Stimulated activated CD8-positive, alpha-beta memory T cell treated with anti-CD3 and anti-CD28 coated beads, Interleukin-12 subunit alpha, Interleukin-12 subunit beta, amount 100 ng/mL, for 1 hour (primary cell): ENCODE measurements at places on chromosomes 1 and 21.
A peak's percentile ranks its signal among the peaks of the same experiment; 100 is the strongest.

DNA sequence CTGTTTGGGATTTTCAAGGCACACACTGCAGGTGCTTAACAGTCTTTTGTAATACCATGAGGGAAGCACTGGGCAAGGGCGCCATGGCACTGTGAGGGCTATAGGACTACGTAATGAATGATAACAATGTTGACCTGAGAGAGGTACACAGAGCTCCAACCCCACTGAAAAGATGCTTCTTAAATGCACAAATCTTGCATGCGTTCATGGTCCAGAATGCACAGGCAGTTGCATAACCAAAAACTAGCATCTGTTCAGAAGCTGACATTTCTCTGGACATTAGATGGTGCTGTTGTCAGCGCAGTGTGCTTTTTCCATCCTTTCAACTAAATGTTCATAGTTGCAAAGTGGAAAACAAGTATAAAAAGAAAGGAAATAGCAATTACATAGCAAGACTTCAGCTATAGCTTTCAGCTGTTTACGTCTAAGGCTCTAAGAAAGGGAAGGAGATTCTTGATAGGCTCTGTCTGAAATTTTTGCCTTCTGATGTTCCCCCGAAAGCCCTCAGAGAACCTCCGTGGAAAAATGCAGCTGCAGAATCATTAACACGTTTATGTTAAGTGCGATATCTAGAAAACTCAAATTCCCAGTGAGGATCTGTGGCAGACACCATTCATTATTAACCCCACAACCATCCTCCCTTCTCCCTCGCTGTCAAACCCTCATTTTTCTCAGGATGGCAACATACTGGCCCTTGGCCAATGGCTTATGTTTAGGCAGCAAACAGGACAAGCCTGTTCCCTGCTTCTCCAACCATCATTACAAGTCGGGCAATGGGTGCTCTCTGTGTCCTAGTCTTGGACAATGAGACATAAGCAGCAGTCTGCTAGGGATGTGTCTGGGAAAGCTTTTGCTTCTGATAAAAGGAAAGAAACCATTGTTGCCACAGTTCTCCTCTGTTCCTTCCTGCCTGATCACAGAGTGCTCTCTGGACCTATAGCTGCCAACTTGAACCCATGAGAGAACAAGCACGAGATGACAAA, 8.2 kb upstream of the TARBP1 start:
- no peak for DNase-seq

DNA sequence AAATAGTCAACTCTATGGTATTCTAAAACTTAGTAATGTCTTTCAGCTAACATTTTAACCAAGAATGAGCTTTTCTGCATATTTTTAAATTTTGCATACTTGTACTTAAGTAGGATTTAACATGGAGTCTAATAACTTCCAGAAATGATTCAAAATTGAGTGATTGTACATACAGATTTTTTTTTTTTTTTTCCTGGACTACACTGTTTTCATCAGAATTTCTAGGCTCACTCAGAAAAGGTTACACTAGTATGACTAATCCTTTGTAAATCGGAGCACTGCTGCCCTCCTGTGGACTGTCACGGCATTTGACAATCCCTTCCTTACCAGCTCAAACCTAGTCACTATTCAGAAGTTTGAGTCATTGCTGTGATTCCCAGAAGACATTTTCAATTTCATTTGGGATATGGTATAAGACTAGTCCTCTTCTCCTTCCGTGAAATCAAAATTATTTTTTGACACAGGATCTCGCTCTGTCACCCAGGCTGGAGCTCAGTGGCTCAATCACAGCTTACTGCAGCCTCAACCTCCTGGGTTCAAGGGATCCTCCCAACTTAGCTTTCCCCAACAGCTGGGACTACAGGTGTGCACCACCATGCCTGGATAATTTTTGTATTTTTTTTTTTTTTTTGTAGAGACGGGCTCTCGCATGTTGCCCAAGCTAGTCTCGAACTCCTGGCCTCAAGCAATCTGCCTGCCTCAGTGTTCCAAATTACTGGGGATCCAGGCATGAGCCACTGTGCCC, 45.5 kb downstream of the CD46 start:
- DNase-seq = peak; percentile 60

DNA sequence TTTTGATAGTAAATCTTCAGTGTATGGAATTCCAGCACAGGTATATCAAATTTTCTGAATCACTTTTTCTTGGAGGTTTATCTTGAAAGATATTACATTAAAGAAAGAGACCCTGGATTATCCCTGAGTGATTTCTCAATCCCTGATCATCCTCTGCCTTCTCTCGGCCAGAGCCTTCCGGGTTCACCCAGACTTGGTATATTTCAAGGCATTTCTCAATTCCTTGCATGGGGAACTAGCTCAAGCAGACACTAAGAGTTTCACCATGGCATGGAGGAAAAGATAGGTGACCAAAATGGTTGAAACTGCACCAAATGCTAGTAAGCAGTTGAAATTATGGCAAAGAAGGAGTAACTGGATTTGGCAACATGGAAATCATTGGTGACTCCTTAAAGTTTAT, 5.7 kb downstream of the VAMP4 start:
- DNase-seq = no peak

GRCh38 chr1:70426154-70427131, 15.4 kb downstream of the CTH start:
- no peak for DNase-seq

GRCh38 chr21:33937931-33938339, 22.3 kb upstream of the ATP5PO start:
- DNase-seq = no peak
